Stimulated activated naive CD8-positive, alpha-beta T cell treated with anti-CD3 and anti-CD28 coated beads, Interleukin-15, Interleukin-2, amounts not matched to agents 100 U/mL and 50 U/mL, for 24 hours (primary cell): ENCODE measurements at places on chromosomes 1 and 21.

DNA sequence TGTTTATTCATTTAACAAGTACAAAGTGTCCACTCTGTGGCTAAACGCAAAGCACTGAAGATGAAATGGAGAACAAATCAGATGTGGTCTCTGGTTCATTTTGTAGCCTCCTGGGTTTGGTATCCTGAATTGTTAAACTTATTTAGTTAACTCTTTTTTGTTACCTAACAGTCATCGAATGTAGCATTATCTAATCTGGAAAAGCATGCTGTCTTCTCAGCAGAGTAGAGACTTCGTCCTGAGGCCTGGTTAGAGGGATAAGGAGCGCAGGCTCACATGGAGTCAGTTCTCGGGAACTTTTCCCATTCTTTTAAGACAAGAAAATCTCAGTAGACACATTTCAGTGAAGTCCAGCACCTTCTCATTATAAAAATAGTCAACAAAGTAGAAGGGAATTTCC lies 33.1 kb upstream of the SH3D21 start:
- DNase-seq, result no peak

DNA sequence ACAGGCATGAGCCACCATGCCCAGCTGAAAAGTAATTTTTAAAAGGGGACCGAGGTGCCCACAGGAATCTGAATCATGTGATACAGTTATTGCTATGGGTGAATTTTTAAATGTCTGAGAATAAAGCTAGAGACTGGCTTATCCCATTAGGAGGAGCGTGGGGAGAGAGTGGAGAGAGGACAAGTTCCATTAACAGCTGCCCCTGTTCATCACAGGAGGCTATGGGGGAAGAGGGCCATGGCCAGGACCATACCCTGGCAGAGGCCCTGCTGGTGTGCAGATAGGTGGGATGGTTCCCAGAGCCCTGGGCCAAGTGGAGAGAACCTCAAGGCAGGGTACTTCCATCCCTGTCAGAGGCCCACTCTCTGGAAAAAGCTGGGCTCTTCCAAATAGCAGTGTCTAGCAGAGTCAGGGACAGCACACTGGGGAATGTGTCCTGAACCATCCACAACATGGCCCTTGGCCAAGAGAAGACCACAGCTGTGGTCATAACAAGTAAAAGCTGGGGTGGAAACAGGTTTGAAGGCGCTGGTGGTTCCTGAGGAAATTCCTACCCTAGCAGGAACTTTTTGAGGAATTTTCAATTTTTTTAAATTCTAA lies 13.7 kb upstream of the ZNF691 start:
- DNase-seq, result no peak

DNA sequence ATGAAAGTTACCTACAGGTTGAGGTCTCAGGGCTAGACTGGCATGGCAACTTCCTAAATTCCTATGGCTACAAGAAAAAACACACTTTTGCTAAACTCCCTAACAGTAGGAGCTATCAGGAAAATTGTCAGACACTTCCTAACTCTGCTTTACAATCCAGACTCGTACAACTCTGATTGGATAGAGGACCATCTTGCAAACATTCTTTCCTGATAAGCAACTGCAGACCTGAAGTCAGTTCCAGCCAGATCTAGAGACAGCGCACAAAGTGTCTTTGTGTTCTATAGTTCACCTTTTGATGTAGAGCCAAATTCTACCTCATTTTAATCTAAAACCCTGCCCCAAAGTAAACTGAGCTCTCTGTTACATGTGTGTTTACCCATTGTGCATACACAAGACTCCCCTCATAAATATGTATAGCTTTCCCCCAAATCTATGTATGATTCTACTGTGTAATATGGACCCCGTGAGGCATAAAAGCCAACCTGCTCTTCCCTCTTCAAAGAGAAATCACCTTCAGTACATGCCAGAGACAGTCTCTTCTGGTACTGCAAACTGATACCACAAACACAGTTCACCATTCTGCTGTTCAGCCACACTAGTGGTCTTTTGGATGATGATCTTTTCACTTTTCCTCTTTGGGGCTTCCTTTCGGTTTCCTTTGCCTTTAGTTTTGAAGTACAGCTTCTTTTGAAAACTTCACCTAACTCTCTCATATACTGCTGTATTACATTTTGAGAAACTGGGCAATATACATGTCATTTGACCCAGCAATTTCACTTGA lies 21.7 kb downstream of the ZP4 start:
- no peak for DNase-seq

GRCh38 chr1:12159816-12160215 lies 7.0 kb upstream of the TNFRSF1B start:
- DNase-seq, result no peak

GRCh38 chr1:213759359-213760181 lies 228.2 kb upstream of the PROX1 start:
- no peak for DNase-seq

DNA sequence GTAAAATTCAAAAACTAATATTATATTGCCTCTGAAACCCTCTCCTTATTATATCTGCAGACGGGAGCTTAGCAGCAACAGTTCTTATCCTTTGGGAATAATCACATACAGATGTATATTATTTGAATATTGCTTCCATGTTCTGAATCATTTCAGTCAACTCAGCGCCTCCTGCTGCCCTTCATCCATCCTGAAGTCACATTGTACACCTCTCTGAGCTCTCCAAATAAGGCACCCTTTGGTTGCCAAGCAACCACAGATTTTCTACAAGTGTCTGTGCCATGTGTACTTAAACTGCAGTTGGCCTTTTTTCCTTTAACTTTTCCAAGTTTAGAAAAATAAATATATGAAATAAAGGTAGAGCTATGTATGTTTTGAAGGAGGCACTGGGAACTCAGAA lies 384.3 kb downstream of the LRRIQ3 start:
- no peak for DNase-seq

GRCh38 chr1:15727424-15727823 lies 8.6 kb upstream of the SLC25A34 start:
- no peak for DNase-seq

- DNase-seq, result no peak
Observed at GRCh38 chr1:84278905-84279304, 22.6 kb upstream of the SAMD13 start.

- DNase-seq, result no peak
Observed at GRCh38 chr21:36437745-36438128, 42.2 kb downstream of the CLDN14 start.

DNA sequence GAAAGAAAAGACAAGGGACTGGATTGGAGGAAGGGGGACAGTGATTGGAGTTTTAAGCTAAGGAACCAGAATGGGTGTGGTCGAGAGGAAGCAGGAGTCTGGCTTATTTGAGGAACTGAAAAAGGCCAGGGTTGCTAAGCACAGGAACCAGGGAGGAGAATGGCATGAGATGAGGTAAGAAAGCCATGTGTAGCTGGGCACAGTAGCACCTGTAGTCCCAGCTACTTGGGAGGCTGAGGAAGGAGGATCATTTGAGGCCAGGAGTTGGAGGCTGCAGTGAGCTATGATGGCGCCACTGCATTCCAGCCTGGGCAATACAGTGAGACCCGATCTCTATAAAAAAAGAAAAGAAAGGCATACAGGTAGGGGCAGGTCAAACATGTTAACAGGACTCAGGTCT lies 8.1 kb upstream of the KHDRBS1 start:
- no peak for DNase-seq

GRCh38 chr1:60169206-60169605 lies 95.6 kb upstream of the C1orf87 start:
- no peak for DNase-seq

DNA sequence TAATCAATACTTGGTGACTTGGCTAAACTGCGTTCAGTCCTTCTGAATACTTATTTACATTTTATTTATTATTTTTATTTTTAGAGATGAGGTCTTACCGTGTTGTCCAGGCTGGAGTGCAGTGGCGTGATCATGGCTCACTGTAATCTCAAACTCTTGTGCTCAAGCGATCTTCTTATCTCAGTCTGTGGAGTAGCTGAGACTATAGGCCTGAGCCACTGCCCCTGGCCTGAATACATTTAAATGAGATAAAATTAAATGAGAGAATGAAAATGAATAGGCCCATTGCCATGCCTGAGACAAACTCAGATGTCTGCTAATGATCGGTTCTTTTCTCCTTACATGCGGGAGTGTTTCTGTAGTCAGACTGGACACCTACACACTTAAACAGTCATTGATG lies 86.0 kb downstream of the GALNT2 start:
- DNase-seq, result no peak

DNA sequence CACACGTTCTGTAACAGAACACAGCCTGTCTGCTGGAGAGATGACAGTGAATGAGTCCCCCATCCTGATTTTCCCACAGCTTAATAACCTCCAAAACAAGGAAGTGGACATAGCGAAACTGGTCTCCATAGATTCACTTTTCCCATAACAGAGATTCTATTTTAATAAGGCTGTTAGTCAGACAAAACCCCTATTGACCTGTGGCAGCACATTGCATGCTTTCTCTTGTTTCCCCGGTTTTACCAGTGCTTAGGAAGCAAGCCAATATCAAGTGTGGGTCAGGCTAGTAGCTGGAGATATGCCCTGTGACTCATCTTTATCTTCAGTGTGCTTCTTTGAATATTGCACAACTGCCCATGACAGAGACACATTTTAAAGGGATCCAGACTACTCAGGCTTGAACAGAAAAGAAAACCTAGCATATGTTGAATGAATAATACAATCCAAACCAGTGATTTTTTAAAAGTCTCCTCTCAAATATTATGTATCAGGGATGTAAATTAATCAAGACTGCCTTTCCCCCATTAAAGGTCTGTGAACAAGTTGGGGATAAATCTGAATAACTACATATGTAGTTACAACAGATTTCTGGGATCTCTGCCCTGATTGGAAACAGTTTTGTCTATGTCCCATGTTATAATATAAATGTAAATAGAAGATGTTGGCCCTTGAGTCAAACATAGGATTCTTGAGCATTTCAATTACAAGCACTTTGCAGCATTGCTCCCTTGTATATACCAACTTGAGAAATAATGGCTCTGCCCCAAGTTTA lies 11.9 kb upstream of the CLDN8 start:
- DNase-seq, result no peak

GRCh38 chr1:198156745-198157240 lies at the start of gene NEK7:
Gene NEK7, plus strand, starts transcription at chr1:198156998. Its CDS starts 75,583 bp downstream, at chr1:198232581.
- DNase-seq, result peak; percentile 78

GRCh38 chr1:225482421-225482950 lies 54.6 kb upstream of the LBR start:
- no peak for DNase-seq

GRCh38 chr21:39296891-39297290 lies 16.5 kb downstream of the BRWD1 start:
- no peak for DNase-seq

GRCh38 chr1:7827126-7827955 lies 25.5 kb downstream of the UTS2 start:
- peak; percentile 45 for DNase-seq

DNA sequence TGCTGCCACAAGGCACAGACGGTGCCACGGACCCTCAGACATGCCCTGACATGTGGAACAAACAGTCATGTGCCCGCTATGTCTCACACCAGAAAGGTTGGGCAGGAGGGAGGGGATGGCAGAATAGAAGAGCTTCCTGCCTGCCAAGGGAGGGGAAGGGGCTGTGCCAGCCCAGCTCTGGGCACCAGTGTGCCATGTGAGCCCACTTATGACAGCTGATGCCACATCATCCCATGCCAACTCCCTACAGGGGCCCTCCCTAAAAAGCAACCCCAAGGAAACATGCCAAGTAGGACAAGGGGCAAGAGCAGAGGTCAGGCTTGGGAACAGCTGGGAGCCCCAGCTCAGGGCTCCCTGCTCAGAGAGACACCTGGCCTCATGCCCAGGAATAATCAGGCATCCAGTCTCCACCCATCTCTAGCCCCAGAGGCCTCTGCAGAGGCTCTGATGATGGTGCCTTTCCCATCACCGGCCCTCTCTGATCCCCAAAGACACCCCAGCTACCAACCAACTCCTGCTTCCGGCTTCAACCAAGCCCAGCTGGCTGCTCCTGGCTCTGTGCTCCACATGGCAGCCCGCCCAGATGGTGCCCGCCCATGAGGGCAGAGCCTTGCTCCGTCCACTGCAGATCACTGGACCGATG lies 10.3 kb downstream of the ADGRB2 start:
- DNase-seq, result no peak

GRCh38 chr1:112429749-112430148 lies 33.7 kb downstream of the CTTNBP2NL start:
- DNase-seq, result no peak

DNA sequence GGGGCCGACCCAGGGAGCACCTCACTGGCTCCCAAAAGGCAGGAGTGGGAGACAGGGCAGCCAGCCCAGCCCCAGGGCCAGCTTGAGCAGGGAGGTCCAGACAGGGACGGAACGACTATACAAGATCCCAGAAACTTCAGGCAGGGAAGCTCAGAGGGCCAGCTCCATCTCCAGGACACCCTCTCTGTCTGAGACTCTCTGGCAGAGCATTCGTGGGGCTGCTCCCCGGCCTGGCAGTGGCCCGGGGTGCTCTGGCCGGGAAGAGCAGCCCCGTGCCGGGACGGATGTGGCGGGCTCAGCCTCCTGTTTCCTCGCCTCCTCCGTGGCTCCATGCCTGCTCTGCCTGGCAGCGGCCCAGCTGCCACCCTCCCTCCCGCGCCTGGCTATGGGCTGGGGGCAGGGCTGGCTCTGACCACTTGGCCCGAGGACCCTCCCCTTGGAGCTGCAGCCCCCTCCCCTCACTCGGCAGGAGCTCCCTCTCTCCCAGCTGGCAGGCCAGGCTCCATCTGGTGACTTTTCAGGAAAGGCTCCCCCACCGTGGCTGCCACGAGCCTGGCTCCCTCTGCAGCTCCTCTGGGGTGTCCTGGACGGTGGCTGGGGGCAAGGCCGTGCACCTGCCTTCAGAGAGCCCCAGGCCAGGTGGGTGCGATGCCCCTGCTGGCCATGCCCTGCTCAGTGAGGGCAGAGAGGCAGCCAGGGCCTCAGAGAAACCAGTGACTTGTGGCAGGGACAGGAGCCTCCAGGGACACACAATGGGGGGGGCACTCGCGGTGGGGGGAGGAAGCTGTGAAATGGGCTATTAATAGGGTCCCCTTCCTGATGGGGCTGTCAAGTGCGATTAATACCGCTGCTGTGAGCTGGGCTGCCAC lies 5.6 kb upstream of the PLCH2 start:
- DNase-seq, result no peak

DNA sequence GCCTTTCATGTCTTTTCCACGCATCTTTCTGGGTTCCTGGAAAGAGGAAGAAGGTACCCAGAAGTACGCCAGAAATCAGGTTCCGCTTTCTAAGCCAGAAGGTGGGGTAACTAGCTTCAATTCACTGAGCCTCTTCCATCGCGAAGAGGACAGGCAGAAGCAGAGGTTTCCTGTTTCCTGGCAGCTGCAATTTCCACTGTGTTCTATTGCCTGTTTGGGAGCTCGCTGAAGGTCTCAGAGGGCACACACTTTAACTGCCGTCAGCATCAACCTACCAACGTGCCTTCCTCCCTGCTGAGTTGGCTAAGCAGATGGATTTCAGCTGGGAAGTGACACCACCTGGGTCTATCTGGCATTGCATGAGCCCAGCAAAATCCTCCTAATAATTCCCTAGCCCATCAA lies 10.0 kb downstream of the NCF2 start:
- DNase-seq, result peak; percentile 13
